ENCODE measurements at places on chromosomes 12 and 14.

DNA sequence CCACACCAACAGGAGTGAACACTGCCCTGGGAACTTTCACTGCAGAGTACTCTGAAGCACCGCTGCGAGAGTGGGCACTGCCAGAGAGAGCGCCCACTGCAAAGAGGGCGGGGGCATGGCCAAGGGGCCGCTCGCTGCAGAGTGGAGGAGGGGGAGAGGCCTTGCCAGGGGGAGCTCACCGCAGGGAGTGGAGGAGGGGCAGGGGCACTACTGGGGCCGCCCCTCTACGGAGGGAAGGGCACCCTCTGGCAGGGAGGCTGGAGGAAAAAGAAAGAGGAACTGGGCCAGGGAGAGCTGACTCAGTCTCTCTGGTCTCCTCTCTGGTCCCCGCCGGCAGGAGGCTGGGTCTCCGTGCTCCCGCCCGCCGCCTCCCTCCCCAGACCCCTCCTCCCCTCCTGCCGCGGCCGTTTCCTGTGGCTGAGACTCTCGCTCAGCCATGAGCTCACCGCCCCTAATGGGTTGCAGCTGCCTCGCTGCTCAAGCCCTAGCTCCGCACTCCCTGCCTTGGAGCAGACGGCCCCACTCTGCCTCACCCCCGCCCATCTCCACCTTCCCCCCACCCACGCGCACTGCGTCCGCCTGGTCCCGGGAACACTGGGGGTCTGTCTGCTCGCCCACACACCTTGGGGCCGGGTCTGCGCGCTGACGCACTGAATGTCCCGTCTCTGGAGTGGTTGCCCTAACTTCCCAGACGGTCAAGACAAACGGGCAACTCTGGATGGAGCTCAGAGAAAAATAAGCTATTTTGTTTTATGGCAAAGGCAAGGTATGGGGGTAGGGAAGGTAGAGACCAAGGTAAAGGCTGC, 1.3 kb downstream of the ARHGEF40 start:
- DNase-seq: peak; percentile 27

GRCh38 chr14:56592746-56593544, 13.3 kb downstream of the TMEM260 start:
- DNase-seq: no peak

GRCh38 chr14:89667983-89668382, 250.9 kb upstream of the FOXN3 start:
- no peak for DNase-seq

DNA sequence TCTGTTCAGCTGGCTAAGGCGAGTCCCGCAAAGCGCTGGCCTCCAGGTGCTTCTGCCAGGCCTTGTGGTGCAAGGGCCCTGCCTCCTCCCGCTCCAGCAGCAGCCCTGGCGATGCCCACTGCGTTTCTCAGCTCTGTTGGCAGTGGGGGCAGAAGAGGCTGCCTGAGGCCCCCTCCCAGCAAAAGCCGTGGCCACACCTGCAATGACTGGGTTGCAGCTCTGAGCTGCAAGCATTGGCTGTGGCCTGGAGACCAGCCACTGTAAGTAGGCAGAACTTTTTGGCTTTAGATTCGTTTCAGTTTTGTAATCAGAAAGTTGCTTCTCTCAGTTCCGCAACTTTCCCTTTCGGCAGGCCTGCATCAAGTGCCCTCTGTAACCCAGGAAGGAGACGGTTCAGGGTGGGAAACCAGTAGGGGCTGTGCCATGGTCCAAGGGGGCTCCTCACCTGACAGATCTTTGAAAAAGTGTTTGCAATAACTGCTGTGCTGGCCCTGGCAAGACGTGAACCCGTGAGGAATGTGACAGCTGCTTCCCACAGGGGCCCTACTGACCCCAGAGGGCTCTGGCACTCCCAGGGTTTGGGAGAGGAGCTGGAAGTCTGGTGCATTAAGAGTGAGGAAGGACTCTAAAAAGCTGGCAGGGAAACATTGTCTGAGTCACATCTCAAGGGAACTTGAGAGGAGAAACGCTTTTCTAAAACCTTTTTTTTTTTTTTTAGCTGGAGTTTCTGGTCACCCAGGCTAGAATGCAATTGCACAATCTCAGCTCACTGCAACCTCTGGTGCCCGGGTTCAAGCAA, 54.5 kb upstream of the MAX start:
- DNase-seq: no peak

DNA sequence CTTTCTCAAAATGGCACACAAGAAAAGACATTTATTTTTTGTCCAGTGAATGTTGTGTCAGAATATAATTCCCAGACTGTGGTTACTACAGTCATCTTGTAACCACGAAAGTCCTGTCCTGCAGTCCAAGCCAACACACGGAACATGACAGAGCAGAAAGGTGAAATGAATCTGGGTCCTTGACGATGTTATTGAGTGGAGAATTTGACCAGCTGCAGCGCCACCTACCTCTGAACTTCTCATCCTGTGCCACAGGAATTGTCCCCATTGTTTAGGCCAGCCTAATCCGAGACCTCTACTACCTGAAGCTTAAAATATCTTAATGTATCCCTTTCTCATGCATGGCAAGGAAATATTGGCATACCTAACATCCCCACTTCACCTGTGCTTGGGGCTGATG, 64.1 kb upstream of the OTX2 start:
- peak; percentile 35 for DNase-seq

GRCh38 chr14:106505366-106505765, 979.0 kb downstream of the TMEM121 start:
- no peak for DNase-seq

GRCh38 chr12:126198966-126199692, 1133.9 kb downstream of the AACS start:
- no peak for DNase-seq
